SJSA1 (cell line): ENCODE measurements at places on chromosomes 5 and 9. TPM values are rescaled to one million over a fixed set of nuclear protein-coding genes. Genes with fewer than 3 reads are reported as not detected.

DNA sequence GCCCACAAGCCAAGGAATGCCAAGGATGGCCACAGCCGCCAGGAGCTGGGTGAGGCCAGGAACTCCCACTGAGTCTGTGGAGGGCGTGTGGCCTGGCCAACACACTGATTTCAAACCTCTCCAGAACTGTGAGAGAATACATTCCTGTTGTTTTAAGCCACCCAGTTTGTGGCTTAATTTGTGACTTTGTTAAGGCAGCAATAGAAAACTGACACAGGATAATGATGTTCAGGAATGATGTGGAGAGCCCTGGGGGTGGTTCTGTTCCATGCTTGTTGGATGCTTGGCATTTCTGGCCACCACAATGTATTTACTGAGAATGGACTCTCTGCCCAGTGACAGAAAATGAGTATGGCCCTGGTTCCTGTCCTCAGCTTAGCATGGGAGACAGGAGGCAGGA, 82.8 kb downstream of the DAP start:
- DNase-seq: peak; percentile 95

- DNase-seq: no peak
These were observed 71.1 kb downstream of the FBN2 start for GRCh38 chr5:128466980-128467379.

- no peak for DNase-seq
These were observed 30.7 kb downstream of the DHX29 start for GRCh38 chr5:55276771-55277170.

The CAMK4 gene
- 2.7 and 3.6 TPM in 2 replicates for total RNA-seq

The RNF20 gene
- 31.7 and 37.1 TPM in 2 replicates for total RNA-seq

DNA sequence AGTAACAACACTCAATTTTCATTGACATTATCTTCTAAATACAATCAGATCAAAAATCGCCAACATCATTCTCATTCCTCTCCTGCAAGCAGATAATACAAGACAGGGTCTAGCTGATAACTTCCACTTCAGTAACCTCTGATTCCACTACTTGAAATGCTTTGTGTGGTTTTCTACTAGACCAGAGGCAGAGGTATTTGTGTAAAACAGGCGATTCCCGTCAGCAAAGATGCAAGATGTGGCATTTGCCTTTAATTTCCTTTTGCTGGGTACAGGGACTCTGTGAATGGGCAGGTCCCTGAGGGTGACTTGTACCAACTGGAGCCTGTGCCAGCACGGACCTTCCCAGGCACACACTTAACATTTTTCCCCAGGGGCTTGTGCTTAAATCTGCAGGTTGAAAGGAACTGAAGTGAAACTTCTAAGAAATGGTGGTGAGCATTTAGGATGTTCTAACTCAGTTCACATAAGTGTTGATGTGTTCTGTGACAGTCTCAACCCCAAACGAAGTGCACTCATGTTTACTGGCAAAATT, 625.5 kb upstream of the WWC1 start:
- no peak for DNase-seq

DNA sequence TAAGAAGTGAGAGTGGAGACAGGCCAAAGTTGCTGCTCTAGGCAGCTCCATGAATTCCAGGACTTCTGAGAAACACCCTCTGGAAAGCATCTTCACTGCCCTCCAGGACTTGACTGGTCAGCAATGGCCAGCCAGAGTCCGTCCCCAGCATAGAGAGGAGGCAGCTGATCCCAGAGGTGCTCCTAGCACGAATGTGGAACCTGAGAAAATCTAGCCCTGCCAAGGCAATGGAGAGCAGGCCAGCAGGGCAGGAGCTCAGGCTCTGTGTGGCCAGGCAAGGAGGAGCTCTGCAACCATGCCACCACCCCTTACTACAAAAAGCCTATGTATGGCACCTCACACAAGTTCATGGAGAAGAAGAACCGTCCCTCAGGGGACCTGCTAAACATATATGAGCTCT, 56.1 kb upstream of the SPTLC1 start:
- no peak for DNase-seq

DNA sequence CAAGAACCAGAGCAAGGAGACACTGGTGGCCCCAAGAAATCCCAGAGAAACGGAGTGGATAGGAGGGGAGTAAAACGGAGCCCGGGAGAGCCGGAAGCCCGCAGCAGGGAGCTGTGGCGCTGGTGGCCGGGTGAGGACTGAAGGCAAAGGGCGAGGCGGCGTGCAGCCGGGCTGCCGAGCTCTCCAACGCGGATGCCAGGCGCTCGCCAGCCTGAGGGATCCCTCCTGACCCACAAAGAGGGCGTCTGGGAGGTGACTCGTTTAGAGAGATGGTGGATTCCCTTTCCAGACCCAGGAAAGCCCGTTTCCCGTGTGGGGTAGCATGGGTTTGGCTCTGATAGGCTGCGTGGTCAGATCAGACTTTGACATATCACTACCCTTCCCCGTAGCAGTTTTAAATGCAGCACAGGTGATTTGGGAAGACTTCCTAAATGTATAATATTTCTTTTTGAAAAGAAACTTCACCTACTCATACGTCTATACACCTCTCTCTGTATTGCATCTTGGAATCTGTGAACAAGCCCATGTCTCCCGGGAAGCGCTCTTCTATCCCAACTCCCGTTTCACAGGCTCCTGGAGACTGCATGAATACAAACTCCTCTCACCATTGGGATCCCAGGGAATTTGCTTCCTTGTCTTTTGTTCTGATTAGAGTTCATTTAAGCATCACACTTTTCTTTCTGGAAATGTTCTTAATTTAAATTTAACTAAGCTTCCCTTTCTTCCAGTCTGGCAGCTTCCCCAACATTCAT, 158.1 kb downstream of the C9orf152 start:
- DNase-seq: no peak

The PRDM9 gene
- not detected in 2 replicates for total RNA-seq

DNA sequence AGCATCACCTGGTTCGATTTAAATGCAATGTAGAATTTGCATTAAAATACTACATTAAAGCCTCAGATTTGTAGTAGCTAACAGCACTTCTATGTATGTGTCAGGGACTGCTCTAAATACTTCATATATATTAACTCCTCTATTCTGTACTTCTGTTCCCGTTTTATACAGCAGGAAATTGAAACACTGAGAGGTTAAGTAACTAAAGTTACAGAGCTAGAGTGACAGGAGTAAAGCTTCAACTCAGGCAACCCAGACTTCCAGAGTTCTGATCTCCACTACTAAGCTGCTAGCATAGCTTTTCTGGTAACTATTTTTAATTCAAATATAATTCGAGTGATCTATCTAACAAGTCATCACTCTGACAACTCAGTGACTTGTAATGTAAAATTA, 619 bp upstream of the APC start:
- no peak for DNase-seq

DNA sequence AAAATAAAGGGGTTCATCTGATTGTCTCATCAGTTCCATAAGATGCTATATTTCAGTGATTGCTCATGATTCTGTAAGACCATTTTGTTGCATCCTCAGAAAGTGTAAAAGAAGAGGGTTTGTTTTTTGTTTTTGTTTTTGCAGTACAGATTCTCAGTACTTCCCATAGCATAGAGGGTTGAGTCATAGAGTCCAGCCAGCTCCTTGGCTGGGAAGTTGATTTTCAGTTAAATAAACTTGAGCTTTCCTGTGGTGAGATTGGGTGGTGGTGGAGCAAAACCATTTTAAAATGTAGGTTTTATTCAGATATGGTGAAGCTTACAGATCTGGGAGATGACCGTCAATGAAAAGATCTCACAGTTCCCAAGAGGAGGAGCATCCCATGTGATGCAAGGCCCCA, 48.2 kb downstream of the DAPK1 start:
- DNase-seq: peak; percentile 56

DNA sequence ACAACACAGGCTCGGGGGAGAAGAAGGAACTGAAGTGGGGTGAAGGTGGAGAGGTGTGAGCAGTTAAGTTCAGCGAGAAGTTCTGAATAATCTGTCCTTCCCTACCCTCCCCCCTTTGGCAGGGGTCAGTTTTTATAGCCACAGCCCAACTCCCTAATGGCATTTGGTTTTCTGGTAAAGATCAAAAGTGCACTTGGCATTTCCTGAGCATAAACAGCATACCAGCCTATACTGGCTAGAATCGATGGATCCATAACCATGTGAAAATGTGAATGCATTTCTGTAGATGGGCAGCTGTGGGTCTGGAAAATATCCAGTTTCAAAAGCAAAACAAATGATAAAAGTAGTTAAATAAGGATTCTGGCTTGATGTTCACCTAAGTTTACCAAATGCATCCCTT, 410.9 kb downstream of the PLK2 start:
- DNase-seq: no peak

The SPINK4 gene
- not detected in 2 replicates for total RNA-seq

The SPINK13 gene
- not detected in 2 replicates for total RNA-seq

The MOB3B gene
- not detected in 2 replicates for total RNA-seq

DNA sequence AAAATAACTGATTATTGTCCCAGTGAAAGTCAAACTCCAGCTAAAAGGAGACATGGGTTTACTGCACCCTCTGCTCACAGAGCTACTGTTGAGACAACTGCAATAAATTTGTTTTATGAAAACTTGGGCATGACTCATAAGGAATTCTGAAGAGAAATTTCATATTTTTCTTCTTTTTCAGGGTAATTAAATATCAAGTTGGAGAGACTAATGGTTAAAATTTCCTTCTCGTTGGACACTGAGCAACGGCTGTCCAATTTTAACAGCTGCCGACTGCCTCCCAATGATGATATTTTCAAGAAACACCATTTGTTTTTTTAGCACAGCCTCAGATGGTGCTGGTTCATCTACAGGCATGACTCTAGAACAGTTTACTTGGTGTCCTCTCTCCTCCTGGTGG, 259.2 kb upstream of the RGMB start:
- no peak for DNase-seq

GRCh38 chr5:140113180-140113698, 670 bp upstream of the PURA start:
- DNase-seq: peak; percentile 55

DNA sequence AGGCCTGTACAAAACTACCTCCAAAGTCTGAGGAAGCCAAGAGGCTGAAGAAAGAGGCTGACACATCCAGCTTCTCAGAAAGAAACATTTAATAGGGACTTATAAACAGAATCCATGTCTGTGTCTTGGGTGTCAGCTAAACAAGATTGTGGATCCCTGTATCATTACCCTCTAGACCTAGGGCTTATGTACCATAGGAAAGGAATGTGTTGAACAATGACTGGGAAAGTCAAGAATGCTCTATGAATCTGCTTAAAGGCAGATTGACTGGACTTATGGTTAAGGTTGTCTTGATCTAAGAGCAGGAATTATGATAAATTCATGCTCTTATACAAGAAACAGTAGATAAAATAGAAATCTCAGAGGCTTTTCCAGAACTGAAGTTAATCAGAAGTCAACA, 335.7 kb upstream of the RPS23 start:
- no peak for DNase-seq

The CD74 gene
- not detected in 2 replicates for total RNA-seq

GRCh38 chr5:174221946-174222345, 176.4 kb downstream of the NSG2 start:
- no peak for DNase-seq

The ZMAT2 gene
- total RNA-seq: 99.1 and 114 TPM in 2 replicates

DNA sequence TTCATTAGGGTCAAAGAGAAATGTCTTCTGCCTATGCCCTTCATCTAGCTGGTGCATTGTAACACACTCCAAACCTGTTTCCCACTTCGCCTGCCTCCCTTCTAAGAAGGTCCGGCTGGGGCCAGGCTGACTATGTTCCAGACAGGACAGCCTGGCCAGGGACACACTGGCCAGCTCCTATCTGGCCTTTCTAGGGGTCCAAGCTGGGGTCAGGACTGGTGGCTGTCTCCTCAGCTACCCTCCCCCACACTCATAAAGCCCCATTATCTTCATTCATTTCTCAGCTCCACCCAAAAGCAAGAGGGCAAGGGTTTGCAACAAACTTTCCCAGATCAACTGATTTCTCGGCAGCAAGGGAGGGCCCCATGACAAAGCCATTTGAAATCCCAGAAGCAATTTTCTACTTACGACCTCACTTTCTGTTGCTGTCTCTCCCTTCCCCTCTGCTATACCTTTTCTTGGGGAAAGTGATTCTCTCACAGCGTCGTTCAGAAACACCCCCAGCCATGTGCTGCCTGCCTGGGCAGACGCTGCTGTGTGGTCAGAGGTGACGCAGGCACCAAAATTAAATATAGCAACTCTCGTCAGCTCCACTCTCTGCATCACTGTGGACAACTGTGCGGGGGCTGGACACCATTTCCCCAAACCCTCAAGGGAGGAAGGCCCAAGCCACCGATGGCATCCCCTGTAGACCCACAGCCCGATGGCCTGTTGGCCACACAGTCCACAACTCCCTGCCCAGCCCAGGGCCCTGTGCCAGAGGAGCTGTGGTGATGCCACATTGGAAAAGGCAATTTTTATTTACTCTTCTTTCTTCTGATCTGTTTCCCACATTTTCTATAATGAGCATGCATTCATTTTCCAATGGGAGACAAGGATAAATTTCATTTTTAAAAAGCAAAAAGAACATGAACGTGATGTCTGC, 6.1 kb downstream of the IL13 start:
- no peak for DNase-seq

- DNase-seq: no peak
These were observed 190.4 kb downstream of the DRD1 start for GRCh38 chr5:175253597-175253996.

DNA sequence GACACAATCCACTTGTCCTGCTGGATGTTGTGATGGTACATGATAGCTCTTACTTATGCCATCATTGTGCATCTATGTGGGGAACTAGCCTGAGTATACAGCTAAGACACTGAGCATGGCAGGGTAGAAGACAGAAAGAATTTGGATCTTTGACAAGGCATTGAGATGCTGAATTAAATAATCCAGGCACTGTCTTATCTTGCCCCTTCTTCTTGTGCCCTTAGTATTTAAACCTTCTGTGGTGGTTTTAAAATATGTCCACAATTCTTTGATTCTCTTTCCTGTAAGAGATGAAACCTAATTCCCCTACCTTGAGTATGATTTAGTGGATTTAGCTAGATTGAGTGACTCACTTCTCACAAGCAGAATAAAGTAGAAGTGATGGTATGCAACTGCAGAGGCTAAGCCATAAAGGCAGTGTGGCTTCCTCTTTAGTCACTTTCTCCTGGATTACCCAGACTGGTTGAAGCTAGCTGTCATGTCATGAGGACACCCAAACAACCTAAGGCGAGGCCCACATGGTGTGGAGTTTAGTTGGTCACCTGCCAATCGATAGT, 174.0 kb upstream of the NREP start:
- DNase-seq: no peak

GRCh38 chr9:91261417-91261816, 100.3 kb downstream of the AUH start:
- DNase-seq: no peak

GRCh38 chr5:172901012-172901780, 58.0 kb upstream of the RPL26L1 start:
- peak; percentile 98 for DNase-seq
